ENCODE measurements at places on chromosomes 2 and 18.
A peak's percentile ranks its signal among the peaks of the same experiment; 100 is the strongest.

- DNase-seq: no peak
Observed at GRCh38 chr2:232501794-232502390, 14.3 kb upstream of the ECEL1 start.

GRCh38 chr18:37335409-37335736, 230.2 kb downstream of the CELF4 start:
- no peak for DNase-seq

- peak; percentile 20 for DNase-seq
Observed at GRCh38 chr2:134177351-134177931, 76.4 kb upstream of the MGAT5 start.

- DNase-seq: no peak
Observed at GRCh38 chr18:66534110-66534509, 69.8 kb downstream of the CDH19 start.

GRCh38 chr2:147382322-147382948, 462.4 kb upstream of the ACVR2A start:
- DNase-seq: peak; percentile 99

DNA sequence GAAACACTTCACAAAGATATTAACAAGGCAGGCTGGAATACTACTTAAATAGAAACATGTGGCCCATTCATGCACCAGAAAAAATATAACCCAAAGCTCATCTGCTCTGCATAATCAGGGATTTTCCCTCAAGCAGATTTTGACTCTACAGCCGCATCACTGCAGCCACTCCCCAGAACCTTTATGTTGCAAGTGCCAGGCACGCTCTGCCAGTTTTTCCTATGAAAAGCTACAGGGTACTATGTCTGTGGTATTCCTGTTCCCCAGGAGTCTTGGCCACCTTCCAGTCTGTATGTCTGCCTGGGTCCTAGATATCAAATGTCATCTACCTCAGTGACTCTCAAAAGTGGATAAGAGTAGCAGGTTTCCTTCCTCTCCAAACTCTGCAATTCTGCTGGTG, 3.8 kb downstream of the COA5 start:
- no peak for DNase-seq

DNA sequence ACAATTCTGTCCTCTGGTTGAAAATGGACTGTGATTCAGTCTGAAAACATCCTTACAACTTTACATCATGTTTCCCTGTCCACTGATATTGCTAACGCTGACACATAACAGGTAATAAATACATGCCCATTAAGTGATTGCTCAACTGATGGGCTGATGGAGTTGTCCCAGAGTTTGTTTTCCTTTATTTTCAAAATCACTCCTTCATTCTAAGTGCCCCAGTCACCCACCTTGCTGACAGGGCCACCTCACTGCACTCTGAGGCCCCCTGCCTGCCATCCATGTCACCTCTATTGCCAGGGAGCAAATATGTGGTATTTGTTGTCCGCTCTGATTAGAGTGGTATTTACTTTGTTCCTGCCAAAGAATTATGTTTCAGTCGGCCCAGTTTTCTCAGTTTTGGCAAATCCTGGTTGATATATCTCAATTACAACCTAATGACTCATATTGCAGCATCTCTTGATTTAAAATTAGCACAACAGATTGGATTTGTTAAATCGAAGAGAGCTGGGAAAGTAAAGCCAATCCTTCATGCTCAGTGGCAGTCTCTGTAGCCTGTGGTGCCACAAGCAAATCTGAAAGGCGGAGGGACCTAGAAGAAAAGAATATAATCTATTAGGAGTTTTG, 105.1 kb downstream of the RDH14 start:
- no peak for DNase-seq

GRCh38 chr2:191598296-191598695, 79.6 kb upstream of the NABP1 start:
- no peak for DNase-seq

DNA sequence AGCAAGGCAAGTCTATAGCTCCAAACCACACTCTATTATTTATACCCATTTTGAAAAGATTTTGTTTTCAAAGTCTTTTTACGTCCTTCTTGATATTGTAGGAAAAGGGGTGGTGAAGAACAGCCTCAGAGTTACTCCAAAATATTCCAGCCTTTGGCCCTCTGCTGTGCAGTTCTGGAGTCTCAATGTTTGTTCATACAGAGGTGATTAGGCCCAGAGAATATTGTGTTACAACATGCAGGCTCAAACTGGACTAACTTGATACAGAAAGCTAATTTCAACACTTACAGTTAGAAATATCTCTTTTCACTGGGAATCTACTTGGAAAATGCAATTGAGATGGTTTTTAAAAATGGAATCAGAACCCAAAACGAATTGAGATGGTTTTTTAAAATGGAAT, 40.4 kb upstream of the SLC25A52 start:
- DNase-seq: no peak

- no peak for DNase-seq
Observed at GRCh38 chr2:10145519-10146357, 23.2 kb downstream of the RRM2 start.

DNA sequence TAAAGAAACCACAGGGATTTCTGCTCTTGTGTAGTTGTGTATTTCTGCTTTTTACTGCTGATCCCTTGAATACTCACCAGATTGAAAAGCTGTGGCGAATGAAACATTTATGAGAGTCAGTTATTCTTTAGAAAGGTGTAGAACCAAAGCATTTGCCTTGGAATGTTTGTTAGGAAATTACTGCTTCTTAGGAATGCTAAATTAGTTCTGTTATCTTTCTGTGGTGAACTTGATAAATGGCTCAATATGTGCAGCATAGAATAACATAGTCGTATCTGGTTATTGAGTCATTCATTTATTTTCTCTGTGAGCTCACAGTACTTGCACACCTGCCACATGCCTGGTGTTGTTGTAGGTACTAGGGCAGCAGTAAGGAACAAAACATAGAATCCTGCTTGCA, 57.0 kb upstream of the FAM237A start:
- DNase-seq: no peak

DNA sequence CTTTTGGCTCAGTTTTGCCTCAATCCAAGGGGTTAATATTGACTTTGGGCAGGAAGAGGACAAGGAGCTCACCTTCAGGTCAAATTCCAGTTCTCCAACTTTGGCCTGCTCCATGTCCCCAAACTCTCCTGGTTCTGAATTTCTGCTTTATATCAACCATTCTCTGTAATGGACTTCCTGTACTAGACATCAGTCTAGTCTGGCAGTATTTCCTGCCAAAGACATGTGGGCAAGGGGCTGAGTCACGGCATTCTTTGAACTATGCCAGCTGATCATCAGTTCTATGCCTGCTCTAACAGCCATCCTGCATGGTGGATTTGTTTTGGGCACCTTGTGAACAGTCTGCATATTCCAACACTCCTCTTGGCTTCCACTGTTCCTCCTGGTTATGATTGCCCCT, 199.4 kb downstream of the ZEB2 start:
- no peak for DNase-seq

- DNase-seq: no peak
Observed at GRCh38 chr2:30192314-30192713, 39.0 kb upstream of the LBH start.

- DNase-seq: no peak
Observed at GRCh38 chr2:149221898-149222297, 108.5 kb upstream of the LYPD6 start.

DNA sequence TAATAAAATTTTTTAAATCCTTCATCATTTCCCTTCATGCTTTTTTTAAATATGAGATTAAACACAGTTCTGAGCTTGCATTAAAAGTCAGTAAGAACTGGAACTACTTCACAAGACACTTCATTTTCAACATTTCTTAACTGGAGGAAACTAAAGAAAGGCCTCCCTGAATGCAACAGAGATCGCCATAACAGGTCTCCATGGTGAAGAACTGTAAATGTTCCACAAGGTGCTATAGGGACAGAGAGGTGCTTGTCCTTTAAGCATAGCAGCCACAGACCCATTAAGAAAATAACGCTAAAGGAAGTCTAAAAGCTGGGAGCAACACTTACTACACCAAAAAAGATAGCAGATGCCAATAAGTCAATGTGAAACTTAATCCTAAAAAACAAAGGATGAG, 8.5 kb downstream of the STAM2 start:
- no peak for DNase-seq

All from DMS153 (cell line).